ENCODE measurements at places on chromosomes 1 and 21. TPM values are rescaled to one million over a fixed set of nuclear protein-coding genes. Genes with fewer than 3 reads are reported as not detected.

The EDEM3 gene
- 19.2 TPM for total RNA-seq

DNA sequence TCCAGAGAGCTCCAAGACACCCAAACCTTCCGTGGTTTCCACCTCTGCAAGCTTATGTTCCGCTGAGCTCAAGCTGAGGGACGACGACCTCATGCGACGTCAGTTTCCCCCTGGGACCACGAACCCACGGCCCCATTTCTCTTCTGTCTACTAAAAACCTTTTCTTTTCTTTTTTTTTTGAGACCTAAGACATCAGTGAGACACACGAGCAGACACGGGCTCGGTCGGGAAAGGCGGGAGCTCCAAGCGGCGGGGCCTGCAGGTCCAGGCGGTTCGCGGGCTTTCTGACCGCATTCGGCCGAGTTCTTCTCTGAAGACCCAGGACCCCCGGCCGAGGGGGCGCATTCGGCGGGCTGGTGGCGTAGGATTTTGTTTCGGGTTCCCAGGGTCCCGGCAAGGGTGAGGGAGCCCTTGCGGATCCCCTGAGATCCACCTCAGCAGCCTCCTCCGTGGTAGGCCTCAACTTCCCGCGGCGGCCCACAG is 402 bp downstream of the C21orf58 start:
- peaks cover 24% of the 10 kb centered on the region for H3K4me1 ChIP-seq
- no peak for DNase-seq
- peaks cover 18% of the 10 kb centered on the region for H3K36me3 ChIP-seq
- H3K4me3 ChIP-seq, result peak overlapping the region; percentile 77
- H3K27me3 ChIP-seq, result no peaks in the 10 kb centered on the region

The OR6N1 gene
- not detected for total RNA-seq

- no peak for DNase-seq
- H3K36me3 ChIP-seq, result no peaks in the 10 kb centered on the region
- no peak overlapping the region for H3K4me3 ChIP-seq
- no peak overlapping the region for H3K27ac ChIP-seq
- H3K4me1 ChIP-seq, result peaks cover 9% of the 10 kb centered on the region
- no peaks in the 10 kb centered on the region for H3K27me3 ChIP-seq
Measured at GRCh38 chr1:243500512-243500911, 244.7 kb downstream of the SDCCAG8 start.

DNA sequence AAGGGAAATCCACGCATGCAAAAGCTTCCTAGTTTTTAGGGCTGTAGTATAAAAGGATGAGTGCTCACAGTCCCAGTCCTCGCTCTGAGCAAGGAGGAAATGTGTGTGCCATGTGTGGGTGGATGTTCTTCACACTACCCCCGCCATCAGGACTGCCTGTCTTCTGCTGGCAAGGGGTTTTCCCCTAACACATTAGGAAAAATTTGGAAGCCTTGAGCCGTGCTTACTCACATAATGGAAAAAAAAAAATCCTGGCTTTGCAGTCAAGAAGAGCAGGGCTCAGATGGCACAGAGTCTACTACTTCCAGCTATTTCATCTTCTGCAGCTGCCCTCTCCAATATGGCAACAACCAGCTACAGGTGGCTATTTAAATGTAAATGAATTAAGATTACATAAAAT is 363.1 kb downstream of the PLPP3 start:
- no peaks in the 10 kb centered on the region for H3K36me3 ChIP-seq
- no peak overlapping the region for H3K27ac ChIP-seq
- no peaks in the 10 kb centered on the region for H3K27me3 ChIP-seq
- no peaks in the 10 kb centered on the region for H3K4me1 ChIP-seq

The GBP1 gene
- 4.1 TPM for total RNA-seq

GRCh38 chr1:156703741-156704140 is 1.6 kb downstream of the CRABP2 start:
- no peak for DNase-seq
- H3K36me3 ChIP-seq, result no peaks in the 10 kb centered on the region
- H3K4me1 ChIP-seq, result peaks cover 22% of the 10 kb centered on the region
- H3K27me3 ChIP-seq, result no peaks in the 10 kb centered on the region

Measured in psoas muscle (tissue), 8 donors.